ENCODE measurements at places on chromosomes 16 and 17. TPM values are rescaled to one million over a fixed set of nuclear protein-coding genes. Genes with fewer than 3 reads are reported as not detected.

Gene SPATA32
- total RNA-seq: not detected

Gene CCDC144A
- total RNA-seq: not detected

Gene DPEP3
- total RNA-seq: not detected

Gene NOXO1
- total RNA-seq: 0.32 TPM

Gene PABPN1L
- not detected for total RNA-seq

Gene PMFBP1
- total RNA-seq: not detected

Gene ABI3
- total RNA-seq: 0.36 TPM

Gene FBXO39
- not detected for total RNA-seq

Gene RAP1GAP2
- 0.81 TPM for total RNA-seq

Gene KIF18B
- total RNA-seq: 4.2 TPM

Gene TNFSF13
- 11.4 TPM for total RNA-seq

Gene C1QL1
- not detected for total RNA-seq

Gene CDT1
- total RNA-seq: 7.3 TPM

Gene USP43
- total RNA-seq: not detected

Gene CDH13
- 248 TPM for total RNA-seq

Gene AOC3
- total RNA-seq: not detected

Gene STX1B
- total RNA-seq: 0.18 TPM

Gene LSM12
- 45.7 TPM for total RNA-seq

Gene PAQR4
- 10.0 TPM for total RNA-seq

Gene GLP2R
- not detected for total RNA-seq

Gene C16orf92
- not detected for total RNA-seq

Measured in cardiac atrium fibroblast (primary cell).